Sigmoid colon (tissue), 7 donors: ENCODE measurements at places on chromosomes 12 and 14. TPM values are rescaled to one million over a fixed set of nuclear protein-coding genes. Genes with fewer than 3 reads are reported as not detected.
A peak's percentile ranks its signal among the peaks of the same experiment; 100 is the strongest.

DNA sequence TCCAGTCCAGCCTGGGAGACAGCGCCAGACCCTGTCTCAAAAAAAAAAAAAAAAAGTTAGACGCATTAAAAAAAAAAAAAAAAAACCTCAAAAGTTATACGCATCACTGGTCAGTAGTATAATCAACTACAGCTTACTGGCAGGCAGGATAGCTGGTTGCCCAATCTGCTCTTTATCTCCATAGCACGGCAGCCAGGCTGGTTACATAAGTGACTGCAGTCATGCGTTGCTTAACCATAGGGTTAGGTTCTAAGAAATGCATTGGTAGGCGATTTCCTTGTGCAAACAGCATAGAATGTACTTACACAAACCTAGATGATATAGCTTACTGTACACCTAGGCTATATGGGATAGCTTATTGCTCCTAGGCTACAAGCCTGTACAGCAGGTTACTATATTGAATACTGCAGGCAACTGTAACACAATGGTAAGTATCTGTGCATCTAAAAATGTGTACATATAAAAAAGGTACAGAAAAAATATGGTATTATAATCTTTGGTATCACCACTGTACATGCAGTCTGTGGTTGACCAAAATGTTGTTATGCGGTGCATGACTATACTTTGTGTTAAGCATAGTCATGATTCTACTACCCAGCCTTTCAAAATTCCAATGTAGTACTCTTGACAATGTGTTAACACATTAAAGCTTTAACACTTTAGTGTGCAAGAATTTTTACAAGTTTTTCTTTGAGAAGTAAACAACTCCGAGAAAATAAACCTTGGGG is 8.1 kb downstream of the L2HGDH start:
- no peak for DNase-seq
- H3K4me3 ChIP-seq, result no peak overlapping the region
- no peaks in the 10 kb centered on the region for H3K27me3 ChIP-seq
- H3K27ac ChIP-seq, result no peak overlapping the region

DNA sequence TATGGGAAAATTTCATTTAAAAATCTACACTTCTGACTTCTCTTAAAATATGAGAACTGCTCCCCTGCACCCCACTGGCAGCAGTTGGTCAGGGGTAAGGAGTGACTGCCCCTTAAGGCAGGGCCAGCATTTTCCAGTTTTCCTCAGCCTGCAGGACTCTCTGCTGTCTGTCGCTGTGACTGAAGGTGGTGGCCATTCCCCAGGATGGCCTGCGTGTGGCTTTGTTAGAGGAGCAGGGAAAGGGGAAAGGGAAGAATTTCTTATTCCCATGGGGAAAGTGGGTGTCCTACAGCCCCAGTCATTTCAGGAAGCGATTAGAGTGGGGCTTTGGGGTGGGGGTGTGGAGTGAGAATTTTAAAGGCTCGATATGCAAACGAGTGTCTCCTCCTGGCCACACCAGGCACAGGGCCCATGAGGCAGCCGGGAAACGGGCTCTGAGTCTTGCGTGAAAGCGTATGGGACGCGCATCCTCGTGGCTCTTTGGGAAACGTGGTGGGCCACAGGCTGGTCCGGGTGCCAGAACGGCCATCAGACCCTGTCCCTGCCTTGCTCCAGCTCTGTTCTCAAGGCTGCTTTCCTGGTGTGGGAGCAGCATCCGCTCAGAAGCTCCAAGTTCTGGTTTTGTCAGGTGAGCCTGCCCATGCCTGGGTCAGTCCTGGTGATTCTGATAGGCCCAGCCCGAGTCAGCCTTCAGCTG is 23.5 kb downstream of the ADGRD1 start:
- H3K4me1 ChIP-seq, result peaks cover 20% of the 10 kb centered on the region
- no peaks in the 10 kb centered on the region for H3K27me3 ChIP-seq

GRCh38 chr12:109572506-109572845 is 828 bp downstream of the MMAB start:
- H3K4me3 ChIP-seq, result peak overlapping the region; percentile 73
- peak overlapping the region; percentile 80 for H3K27ac ChIP-seq
- H3K36me3 ChIP-seq, result no peaks in the 10 kb centered on the region
- DNase-seq, result no peak

DNA sequence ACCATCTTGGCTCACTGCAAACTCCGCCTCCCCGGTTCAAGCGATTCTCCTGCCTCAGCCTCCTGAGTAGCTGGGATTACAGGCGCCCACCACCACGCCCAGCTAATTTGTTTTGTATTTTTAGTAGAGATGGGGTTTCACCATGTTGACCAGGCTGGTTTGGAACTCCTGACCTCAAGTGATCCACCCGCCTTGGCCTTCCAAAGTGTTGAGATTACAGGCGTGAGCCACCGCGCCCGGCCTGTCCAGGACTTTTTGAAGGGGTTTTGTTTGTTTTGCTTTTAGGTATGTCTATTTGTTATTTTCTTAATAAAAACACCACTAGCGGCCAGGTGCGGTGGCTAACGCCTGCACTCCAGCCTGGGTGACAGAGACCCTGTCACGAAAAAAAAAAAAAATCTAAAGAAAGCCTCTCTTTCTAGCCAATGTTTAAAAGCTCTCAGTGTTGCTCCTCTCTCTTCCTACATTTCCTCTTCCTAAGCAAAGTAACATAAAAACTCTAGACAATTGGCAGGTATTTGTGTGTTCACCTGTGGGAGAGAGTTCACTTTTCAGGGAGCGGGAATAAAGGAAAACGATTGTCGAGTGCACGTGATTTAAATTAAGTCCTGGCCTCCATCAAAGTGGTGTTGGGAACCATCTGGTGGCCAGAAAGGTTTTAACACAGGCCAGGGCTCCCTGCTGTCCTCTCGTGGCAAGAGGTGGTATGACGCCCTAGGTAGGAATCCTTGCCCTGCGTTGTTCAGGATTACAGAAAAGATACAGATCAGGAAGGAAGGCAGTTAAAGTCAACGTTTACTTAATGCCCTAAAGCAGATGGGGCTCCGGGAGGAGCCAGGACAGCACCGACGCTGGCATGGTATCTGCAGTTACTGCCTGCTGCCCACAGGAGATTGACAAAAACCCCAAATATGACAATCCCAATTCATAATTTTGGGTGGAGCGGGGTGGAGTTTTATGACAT is 36.2 kb upstream of the ATP23 start:
- H3K4me1 ChIP-seq, result peaks cover 5% of the 10 kb centered on the region
- H3K4me3 ChIP-seq, result no peak overlapping the region
- H3K36me3 ChIP-seq, result no peaks in the 10 kb centered on the region
- peak; percentile 94 for DNase-seq

DNA sequence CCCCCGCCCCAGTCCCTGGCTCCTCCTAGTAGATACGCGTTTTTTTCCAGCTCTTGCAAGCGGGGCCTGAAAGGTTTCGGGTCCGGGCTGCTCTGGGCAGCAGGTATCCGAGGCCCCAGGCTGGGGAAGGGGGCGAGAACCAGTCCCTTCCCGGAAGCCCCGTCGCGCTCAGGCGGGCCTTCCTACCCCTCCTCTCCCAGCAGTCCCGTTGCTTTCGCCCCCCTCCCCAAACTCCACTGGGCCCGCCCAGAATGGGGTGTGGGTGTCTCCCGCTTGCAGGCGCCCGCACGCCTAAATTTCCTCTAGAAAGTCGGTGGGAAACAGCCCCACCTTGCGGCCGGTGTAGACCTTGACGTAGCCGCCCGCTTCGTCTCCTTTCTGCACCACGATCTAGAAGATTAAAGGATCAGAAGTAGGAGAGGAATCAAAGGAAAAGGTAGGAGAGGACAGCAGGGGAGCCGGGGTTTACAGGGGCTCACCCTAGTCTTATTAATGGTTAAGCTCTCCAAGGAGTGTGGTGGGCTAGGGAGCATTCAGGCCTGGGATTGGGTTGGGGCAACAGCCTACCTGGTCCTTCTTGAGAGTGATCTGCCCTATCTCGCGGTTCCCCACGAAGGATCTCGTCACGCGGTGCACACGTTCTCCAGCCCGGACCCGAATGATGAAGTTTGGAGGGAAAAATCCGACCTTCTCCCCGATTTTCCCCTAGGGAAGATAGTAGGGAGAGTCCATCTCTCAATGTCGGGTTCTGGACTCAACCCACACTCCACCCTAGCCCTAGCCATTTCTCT is 7.3 kb downstream of the STAC3 start:
- peaks cover 52% of the 10 kb centered on the region for H3K4me1 ChIP-seq
- H3K36me3 ChIP-seq, result no peaks in the 10 kb centered on the region
- peaks cover 49% of the 10 kb centered on the region for H3K27me3 ChIP-seq
- H3K4me3 ChIP-seq, result peak overlapping the region; percentile 35
- no peak overlapping the region for H3K27ac ChIP-seq
- DNase-seq, result peak; percentile 85

- no peak overlapping the region for H3K4me3 ChIP-seq
- H3K4me1 ChIP-seq, result no peaks in the 10 kb centered on the region
- no peak overlapping the region for H3K27ac ChIP-seq
- no peaks in the 10 kb centered on the region for H3K27me3 ChIP-seq
- DNase-seq, result no peak
Measured at GRCh38 chr12:57655541-57656240, 22.7 kb upstream of the B4GALNT1 start.

GRCh38 chr12:67630373-67631088 is 18.0 kb upstream of the DYRK2 start:
- no peaks in the 10 kb centered on the region for H3K4me1 ChIP-seq
- H3K27ac ChIP-seq, result no peak overlapping the region
- no peak for DNase-seq
- H3K27me3 ChIP-seq, result no peaks in the 10 kb centered on the region
- H3K4me3 ChIP-seq, result no peak overlapping the region
- H3K36me3 ChIP-seq, result no peaks in the 10 kb centered on the region

DNA sequence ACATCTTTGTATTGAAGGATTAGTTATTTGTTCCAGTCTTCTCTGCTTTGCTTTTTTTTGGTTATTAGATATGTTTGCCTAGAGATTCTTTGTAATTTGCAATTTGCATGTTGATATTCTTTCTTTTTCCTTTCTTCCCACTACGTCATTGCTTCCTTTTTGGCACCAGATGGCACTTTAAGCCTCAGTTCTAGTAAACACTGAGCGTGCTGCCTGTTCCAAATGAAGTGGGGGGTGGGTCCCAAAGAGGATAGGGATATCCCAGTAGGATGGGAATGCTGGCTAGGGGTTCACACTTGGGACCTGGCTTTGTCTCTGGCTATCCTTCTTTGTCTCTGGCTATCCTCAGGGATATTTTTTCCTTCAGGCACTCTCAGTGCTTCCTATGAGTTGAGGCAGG is 17.0 kb downstream of the EAPP start:
- H3K27ac ChIP-seq, result no peak overlapping the region
- no peaks in the 10 kb centered on the region for H3K27me3 ChIP-seq
- no peaks in the 10 kb centered on the region for H3K4me1 ChIP-seq
- DNase-seq, result no peak
- H3K4me3 ChIP-seq, result no peak overlapping the region
- H3K36me3 ChIP-seq, result peaks cover 74% of the 10 kb centered on the region

DNA sequence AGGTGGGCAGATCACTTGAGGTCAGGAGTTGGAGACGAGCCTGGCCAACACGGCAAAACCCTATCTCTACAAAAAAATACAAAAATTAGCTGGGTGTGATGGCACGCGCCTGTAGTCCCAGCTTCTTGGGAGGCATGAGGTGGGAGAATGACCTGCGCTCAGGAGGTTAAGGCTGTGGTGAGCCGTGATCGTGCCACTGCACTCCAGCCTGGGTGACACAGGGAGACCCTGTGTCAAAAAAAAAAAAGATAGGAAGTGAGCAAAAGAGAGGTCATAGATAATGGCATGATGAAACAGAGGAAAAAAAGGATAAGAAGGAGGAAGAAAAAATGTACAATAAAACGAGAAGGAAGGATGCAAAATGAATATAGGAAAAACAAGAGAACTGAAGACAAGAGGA is 159.5 kb downstream of the ETV6 start:
- H3K4me3 ChIP-seq, result no peak overlapping the region
- no peaks in the 10 kb centered on the region for H3K36me3 ChIP-seq
- peaks cover 47% of the 10 kb centered on the region for H3K4me1 ChIP-seq
- no peak for DNase-seq

GRCh38 chr14:60945984-60946383 is 34.9 kb downstream of the TRMT5 start:
- no peaks in the 10 kb centered on the region for H3K36me3 ChIP-seq
- peaks cover 11% of the 10 kb centered on the region for H3K4me1 ChIP-seq

GRCh38 chr14:42192738-42193653 is 586.3 kb downstream of the LRFN5 start:
- H3K36me3 ChIP-seq, result no peaks in the 10 kb centered on the region
- no peaks in the 10 kb centered on the region for H3K27me3 ChIP-seq
- DNase-seq, result no peak
- H3K4me3 ChIP-seq, result no peak overlapping the region
- peak overlapping the region; percentile 51 for H3K27ac ChIP-seq

DNA sequence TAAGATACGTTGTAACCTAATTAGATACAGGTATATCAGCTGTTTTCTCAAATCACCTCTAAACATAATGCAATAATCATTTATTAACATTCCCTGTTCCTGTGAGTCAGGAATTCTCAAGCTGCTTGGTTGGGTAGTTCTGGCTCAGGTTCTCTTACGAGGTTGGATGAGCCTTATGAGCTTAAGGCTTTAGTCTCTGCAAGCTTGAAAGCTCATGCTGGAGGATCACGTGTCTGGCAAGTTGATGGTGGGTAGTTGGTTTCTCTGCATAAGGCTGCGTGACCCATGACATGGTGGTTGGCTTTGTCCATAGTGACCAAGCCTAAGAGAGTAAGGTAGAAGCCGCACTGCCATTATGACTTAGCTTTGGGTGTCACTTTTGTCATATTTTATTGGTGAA is 62.0 kb downstream of the PLEKHA5 start:
- H3K36me3 ChIP-seq, result no peaks in the 10 kb centered on the region
- H3K27me3 ChIP-seq, result no peaks in the 10 kb centered on the region
- peaks cover 28% of the 10 kb centered on the region for H3K4me1 ChIP-seq
- H3K27ac ChIP-seq, result no peak overlapping the region

- H3K4me1 ChIP-seq, result no peaks in the 10 kb centered on the region
- no peaks in the 10 kb centered on the region for H3K27me3 ChIP-seq
- no peak for DNase-seq
- no peaks in the 10 kb centered on the region for H3K36me3 ChIP-seq
- no peak overlapping the region for H3K4me3 ChIP-seq
Measured at GRCh38 chr12:70393787-70394499, 27.9 kb downstream of the KCNMB4 start.

GRCh38 chr12:14910090-14910915 is 24.6 kb upstream of the MGP start:
- H3K27me3 ChIP-seq, result no peaks in the 10 kb centered on the region
- H3K4me3 ChIP-seq, result no peak overlapping the region
- no peak for DNase-seq
- no peak overlapping the region for H3K27ac ChIP-seq

Gene NELL2
- total RNA-seq, result 11.1 TPM

Gene CLEC4D
- total RNA-seq, result 0.16 TPM

Gene SYCP3
- total RNA-seq, result 0.36 TPM

Gene SIX6
- total RNA-seq, result not detected

Gene IRAK3
- total RNA-seq, result 9.4 TPM
